ENCODE measurements at places on chromosomes 4 and X.

GRCh38 chrX:115968436-115969252, 201.9 kb upstream of the AGTR2 start:
- DNase-seq = no peak

DNA sequence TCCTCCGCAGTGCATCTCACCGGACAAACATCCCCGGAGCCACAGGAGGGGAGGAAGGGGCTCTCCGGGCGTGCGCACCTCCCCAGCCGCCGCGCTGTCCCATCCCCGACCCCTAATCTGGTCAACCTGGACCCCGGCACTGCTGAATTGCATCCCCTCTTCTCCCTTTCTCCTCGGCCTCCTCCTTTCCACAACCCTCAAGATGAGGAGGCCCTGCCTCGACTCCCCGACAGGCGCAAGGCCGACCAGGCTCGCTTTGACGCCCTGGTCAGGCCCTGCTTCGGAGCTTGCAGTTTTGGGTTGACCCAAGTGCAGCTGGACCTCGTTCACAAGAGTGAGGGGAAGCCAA, 2.3 kb downstream of the PDGFRA start:
- no peak for DNase-seq

DNA sequence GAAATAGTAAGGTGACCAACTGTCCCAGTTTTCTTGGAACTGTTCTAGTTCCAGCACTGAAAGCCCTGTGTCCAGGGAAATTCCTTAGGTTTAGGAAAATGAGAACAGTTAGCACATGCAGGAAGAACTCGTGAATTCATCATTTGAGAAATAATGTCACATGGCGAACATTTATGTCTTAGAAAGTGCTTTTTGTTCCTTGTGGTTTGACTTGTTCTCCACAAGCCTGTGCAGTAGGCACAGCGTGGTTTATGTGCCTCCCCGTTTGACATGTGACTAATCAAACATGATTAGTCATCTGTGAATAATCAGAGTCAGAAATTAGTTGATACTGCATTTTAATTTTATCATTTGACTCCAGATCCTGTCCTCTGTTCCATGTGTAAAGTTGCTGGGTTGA, 556.0 kb upstream of the CPEB2 start:
- no peak for DNase-seq

GRCh38 chr4:40629401-40630334, at the start of gene RBM47:
RBM47 (minus strand) TSS chr4:40629864; CDS start chr4:40438893, 190,971 bp downstream.
- no peak for DNase-seq
